CD4-positive, alpha-beta memory T cell (primary cell): ENCODE measurements at places on chromosomes 6 and 20. TPM values are rescaled to one million over a fixed set of nuclear protein-coding genes. Genes with fewer than 3 reads are reported as not detected.

- DNase-seq, result peak; percentile 30
Measured at GRCh38 chr6:6057442-6058053, 50.8 kb upstream of the NRN1 start.

- no peak for DNase-seq
Measured at GRCh38 chr20:4937407-4938319, 63.6 kb downstream of the SLC23A2 start.

Gene SYCP2L
- total RNA-seq, result not detected

Gene SMIM26
- total RNA-seq, result 64.2 TPM

Gene THBD
- total RNA-seq, result 0.29 TPM

GRCh38 chr20:63080411-63080810 lies 73.6 kb upstream of the BHLHE23 start:
- no peak for DNase-seq

Gene ISM1
- total RNA-seq, result 3.7 TPM

Gene SLC16A10
- total RNA-seq, result 9.8 TPM

GRCh38 chr6:166526937-166527336 lies 59.5 kb downstream of the RAMACL start:
- no peak for DNase-seq

GRCh38 chr6:37674161-37674560 lies 23.5 kb downstream of the MDGA1 start:
- DNase-seq, result no peak

GRCh38 chr6:134584847-134585516 lies 267.1 kb upstream of the SGK1 start:
- DNase-seq, result no peak

GRCh38 chr20:26308961-26309360 lies 612.3 kb upstream of the ZNF337 start:
- no peak for DNase-seq

Gene IER3
- total RNA-seq, result 11.4 TPM

Gene PLEKHG1
- 3.9 TPM for total RNA-seq

GRCh38 chr20:43542161-43542560 lies 16.7 kb upstream of the SGK2 start:
- DNase-seq, result no peak

- DNase-seq, result no peak
Measured at GRCh38 chr6:159952289-159953005, 16.4 kb upstream of the IGF2R start.

- no peak for DNase-seq
Measured at GRCh38 chr6:124197148-124197547, 393.5 kb downstream of the NKAIN2 start.

DNA sequence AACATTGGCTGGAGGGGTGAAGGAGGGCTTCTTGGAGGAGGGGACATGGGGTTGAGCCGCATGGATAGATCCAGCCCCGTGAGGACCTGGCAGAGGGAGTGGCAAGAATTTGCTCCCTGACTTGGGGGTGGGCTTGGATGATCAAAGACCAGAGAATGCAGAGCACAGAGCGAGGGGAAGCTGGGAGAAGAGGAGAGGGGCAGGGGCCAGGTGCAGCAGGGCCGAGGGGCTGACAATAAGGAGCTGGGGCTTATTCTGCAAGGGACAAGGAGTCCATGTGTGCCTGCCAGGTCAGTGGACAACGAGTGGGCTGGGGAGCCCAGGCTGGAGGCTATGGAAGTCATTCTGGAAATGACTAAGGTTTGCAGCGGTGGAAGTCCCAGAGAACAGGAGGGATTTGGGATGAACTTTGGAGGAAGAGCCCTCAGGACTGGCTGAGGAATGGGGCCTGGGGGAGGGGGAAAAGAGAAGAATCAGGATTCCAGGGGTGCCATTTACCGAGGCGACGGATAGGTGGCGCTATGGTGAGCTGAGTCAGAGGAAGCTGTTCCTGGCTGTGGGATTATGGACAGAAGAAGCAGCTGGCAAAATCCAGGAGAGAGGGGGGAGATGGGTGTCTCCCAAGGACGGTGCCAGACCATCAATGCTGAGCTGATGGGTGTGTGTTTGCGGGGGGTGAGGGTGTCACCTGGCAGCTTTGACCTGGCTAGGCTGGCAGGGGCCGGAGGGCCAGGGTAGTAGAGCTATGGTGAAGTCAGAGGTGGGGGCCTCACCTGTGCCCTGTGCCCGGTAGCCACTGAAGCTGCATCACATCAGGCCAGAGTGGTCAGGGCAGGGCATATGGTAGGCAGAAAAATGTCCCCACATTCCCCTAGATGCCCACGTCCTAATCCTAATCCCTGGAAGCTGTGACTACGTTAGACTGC lies 7.8 kb downstream of the KCNG1 start:
- DNase-seq, result no peak

GRCh38 chr6:165060720-165061119 lies 248.7 kb downstream of the C6orf118 start:
- no peak for DNase-seq

Gene DPPA5
- total RNA-seq, result not detected

- no peak for DNase-seq
Measured at GRCh38 chr20:432677-433299, 24.7 kb downstream of the RBCK1 start.

DNA sequence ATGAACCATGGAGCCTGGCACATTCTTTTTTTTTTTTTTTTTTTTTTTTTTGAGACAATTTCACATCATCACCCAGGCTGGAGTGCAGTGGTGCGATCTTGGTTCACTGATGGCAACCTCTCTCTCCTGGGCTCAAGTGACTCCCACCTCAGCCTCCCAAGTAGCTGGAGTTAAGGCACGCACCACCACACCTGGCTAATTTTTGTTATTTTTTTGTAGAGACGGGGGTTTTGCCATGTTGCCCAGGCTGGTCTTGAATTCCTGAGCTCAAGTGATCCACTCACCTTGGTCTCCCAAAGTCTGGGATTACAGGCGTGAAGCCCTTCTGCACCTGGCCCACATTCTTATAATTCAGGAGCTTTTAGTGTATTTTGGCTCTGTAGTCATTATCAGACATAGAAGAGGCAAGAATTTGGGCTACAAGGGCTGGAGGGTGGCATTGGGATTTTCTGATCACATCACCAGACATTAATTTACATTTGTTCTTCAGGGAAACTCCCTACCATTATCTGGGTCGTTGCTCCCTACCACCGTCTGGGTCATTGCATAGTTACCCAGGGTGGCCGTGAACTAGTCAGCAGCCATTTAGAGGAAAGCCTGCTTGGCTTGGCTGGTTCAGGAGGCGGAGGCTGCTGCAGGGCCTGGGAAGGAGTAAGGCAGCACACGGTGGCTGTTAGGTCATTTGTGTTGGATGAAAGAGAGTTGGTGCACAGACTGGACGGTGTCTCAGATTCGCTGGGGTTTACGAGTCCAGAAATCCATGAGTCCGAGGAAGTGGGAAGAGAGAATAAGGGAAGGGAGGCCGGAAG lies 17.6 kb downstream of the ARID1B start:
- DNase-seq, result no peak

DNA sequence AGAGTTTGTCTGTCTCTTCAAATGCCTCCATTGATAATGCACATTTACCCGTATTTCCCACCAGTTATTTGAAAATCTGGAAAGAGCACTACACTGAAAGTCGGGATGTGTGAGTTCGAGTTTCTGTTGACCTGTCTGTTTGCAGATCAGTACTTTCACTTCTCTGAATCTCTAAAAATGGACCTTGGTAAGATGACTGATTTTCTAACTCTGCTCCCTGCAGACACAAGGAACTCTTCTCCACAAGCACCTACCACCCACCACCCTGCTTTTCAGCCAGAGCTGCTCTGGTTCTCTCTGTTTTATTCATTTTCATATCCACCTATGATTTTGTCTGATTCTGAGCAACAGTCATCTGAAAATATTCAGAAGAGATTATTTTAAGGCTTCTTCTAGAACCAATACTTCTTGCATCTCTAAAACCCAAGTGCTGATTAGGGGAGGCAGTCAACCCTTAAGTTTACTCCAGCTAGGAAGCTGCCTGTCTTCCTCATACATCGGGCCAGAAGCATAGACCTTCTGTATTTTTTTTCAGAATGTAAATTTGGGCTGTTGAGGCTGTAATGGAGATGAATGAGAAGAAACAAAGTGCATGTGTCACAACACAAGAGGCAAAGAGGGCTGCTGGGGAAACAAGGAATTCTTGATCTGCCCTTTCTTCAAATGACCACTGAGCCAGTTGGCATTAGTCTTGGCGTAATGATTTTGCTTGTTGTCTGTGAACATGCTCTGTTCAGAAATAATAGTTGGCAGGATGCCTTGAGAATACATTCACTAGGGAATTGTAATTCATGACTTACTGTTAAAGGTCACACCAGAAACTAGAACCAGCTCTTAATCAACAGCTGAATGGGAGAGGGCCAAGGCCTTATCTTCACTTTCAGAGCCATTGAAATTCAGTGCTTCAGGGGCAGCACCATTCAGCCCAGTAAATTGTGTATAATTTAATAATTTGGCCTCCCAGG lies 85.4 kb upstream of the MYLIP start:
- DNase-seq, result no peak

DNA sequence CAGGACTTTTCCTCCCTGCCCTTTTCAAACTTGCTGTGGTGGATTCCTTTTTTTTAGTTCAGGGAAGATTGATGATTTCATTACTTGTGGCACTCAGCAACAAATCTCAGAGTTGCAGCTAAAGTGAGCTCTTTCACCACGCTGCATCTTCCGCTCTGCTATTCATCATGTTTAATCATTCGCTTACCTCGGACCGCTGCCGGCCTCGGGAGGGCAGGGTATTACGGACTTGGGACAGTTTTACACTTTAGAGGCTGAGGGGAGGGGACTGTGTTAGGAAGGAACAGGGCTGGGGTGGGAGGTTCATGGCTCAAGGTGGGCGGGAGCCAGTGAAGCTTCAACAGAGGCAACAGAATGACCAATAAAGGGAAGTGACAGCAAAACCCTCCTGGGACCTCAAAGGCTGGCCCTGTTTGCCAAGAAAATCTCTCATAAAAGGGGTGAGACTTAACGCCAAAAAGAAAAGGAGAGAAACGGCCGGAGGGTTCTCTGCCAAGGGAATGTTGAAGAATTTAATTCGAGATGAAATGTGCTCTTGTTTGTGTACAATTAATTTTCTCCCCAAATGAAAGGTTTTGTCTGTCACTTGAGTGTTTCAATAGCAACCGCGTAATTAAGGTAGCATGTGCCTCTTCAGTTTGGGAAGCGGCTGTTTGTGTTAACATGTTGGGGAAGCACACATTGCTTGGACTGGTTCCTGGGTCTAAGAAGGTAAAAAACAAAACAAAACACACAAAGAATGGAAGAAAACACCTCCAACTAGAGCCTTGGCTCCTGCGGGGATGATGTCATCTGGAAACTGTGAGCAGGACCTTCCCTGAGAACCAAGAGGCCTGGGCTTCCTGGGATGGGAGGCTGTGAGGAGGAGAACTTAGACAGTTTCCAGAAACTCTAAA lies 72.5 kb upstream of the SULF2 start:
- no peak for DNase-seq

GRCh38 chr6:105692613-105693215 lies 289.8 kb upstream of the PREP start:
- no peak for DNase-seq

GRCh38 chr6:119602215-119603178 lies 252.9 kb upstream of the MAN1A1 start:
- no peak for DNase-seq

- DNase-seq, result no peak
Measured at GRCh38 chr6:2109796-2110195, 135.6 kb downstream of the GMDS start.
